ENCODE measurements at places on chromosomes 16 and 17. TPM values are rescaled to one million over a fixed set of nuclear protein-coding genes. Genes with fewer than 3 reads are reported as not detected.

DNA sequence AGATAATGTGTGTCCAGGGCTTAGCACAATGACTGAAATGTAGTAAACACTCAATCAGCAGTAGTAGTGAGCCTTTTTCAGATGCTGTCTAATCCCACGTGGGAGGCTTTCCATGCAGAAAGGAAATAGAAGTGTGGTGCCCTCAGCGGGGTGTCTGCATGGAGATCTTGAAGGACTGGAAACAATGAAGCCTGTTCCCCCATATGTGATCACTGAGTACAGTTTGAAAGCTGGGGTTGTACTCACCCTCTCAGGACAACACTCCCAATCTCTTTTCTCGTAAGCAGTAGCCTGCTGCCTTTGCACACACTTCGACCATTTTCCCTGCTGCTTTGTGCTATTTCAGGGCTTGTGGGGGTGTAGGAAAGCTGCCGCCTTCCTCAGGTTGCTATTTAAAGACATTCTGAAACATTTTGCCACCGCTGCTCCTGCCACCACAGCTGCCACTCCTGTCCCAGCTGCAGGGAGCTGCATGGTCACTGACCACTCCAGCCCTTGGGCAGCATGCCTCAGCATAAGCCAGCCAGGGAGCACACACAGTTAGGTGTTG lies 40.6 kb upstream of the HAS3 start:
- DNase-seq = no peak

- DNase-seq = no peak
Observed at GRCh38 chr16:8764525-8765250, 32.8 kb downstream of the TMEM186 start.

DNA sequence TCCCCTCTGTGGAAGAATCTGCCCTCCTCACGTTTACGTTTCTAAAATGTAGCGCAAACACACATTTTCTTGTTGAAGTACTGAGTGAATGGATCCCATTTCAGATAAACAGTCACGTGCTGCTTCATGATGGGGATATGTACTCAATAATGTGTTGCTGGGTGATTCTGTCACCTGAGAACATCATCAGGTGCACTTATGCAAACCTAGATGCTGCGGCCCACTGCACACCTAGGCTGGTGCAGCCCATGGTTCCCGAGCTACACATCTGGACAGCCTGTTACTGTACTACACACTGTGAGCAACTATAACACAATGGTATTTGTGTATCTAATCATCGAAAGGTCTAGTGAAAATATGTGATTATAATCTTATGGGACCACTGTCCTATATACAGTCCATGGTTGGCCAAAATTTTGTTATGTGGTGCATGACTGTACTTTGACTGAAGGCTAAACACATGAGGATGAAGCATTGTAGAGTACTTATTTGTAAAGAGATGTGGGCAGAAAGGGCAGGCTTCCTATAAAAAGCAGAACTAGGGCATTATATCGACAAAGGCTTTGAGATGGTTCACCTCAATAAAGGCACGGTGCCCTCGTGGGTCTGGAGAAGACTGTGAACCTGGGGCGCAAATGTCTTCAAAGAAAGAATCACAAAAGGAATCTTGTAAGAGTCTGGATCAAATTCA lies 26.3 kb downstream of the MARF1 start:
- DNase-seq = no peak

DNA sequence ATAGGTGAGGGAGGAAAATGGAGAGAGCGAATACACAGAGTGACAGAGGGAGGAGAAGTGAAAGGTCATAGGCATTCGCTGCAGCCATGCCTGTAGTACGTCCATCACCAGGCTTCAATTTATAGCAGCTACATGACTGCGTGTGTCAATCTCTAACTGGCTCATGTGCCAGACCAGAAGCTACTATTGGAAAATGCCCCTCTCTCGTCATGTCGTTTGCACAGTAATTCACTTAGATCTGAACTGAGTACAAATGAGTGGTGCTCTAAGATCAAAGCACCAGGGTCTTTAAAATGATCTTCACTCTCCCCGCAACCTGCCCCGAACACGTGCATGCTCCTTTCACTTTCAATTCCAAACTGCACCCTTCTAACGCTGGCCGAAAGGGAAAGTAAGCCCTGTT lies 51.3 kb downstream of the ADCY9 start:
- no peak for DNase-seq

DNA sequence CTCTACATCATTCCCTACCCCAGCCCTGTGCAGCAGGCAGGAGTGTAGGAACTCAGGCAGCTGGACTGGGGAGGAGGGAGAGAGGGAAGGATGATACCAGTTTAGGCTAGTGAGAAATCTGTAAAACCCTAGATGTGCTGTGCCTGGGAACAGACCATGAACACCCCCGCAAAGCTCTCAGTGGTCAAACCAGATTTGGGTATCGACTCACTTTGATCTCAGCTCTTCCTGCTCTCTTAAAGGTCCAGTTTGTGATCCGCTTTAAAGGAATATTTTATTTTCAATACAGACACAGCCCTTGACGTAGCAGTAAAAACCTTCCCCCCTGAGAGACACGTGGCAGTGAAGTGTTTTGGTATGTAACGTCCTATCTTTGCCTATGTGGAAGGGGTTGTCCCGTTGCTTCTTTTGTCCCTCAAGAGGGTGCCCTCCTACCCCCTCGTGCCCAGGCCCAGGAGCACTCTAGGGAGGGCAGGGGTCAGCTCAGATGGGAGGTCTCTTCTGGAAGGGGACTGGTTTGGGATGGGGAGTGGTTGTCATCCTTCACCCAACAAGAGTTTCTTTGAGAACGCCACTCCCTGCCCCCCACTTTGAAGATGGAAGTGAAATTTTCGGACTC lies 19.3 kb upstream of the TBX2 start:
- DNase-seq = no peak

DNA sequence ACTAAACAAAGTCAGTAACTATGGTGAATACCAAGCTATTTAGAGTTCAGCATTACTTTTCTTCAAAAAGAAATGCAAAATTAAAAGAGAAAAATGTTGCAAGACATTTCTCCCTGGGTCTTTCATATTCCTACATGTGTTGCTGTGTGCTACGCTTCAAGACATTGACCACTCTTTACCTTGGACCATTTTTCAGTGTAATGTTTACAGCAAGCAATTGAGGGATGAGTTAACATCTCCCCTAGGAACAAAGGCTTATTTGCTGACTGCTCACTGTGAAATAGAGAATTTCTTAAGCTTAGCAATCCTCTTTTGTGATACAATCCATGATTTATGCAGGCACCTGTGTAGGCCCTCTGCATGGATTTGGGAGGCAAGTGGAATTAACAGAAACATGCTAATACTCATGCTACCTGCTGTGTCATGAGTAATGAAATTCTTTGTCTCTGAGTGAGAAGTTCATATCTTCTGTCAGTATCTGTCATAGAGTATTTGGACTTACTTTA lies 1202.9 kb upstream of the CDH8 start:
- no peak for DNase-seq

DNA sequence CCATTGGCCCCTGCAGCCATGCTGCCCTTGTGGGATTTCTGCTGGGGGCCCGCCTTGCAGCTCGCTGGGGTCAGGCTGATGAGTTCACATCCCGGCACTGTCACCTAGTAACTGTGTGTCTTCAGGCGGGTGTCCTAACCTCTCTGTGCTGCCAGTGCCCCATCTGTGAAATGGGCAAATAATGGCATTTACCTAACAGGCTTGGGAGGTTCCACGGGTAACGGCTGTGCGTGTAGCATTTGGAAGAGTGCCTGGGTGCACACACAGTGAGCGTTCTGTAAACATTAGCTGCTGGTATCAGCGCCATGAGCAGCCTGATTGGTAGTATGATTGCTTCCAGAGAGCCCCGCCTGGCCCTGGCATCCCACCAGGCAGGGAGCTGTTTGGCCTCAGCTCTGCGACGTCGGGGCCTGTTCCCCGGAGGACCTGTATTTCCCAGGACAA lies 167.3 kb upstream of the GSE1 start:
- no peak for DNase-seq

DNA sequence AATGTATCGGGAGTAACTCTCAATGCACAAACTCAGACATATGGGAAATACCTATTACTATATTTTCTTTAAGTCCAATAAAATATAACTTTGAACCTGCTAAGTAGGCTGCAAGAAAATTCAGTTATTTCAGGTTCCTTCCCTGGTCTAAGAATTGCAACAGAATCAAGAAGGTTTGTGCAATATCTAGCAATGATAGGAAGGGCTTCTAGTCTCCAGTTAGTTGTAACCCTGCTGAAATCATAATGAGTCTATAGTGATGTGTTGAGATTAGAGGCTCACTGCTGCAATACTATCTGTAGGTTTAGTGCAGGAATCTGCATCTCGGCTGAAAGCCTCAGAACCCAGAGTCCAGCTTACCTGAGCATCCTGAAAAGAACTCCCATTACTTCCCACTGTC lies 110.5 kb downstream of the PMP22 start:
- DNase-seq = peak; percentile 50

- no peak for DNase-seq
Observed at GRCh38 chr17:69447726-69448125, 33.2 kb downstream of the MAP2K6 start.

GRCh38 chr17:50205111-50205962 lies 3.9 kb upstream of the COL1A1 start:
- no peak for DNase-seq

DNA sequence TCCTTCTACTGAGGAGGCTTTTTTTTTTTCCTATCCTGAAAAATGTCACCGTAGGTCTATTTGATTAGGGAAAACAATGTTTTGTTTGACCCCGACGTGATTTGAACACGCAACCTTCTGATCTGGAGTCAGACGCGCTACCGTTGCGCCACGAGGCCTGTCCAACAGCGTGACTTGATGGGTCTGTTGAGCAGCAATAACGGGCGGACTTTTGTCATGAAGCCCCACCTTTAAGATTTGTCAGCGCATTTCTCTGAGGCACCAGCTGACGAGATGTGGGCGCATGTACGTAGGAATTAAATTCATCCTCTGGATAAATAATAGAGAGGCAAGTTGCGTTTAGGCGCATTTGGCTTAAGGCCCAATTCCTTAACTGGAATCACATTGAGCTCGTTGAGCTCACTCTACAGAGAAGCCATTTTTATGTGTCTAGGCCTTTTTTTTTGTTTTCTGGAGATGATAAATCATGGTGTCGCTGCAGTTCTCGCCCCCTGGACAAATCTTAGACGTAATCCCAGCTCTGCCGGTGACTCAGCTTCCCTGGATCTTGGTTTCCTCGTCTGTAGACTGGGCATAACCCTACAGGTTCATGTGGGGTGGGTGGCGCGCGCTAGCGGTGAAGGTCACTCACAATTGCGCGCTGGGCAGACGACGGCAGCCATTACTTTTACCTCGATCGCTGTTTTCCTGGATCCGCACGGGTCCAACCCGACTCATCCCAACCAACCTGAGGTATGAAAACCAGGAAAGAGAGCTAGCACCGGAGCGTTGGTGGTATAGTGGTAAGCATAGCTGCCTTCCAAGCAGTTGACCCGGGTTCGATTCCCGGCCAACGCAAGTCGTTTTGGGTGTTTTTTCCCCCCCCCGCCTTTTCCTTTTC lies 10.6 kb upstream of the AURKB start:
- DNase-seq = peak; percentile 99

- no peak for DNase-seq
Observed at GRCh38 chr17:45395569-45396415, 36.9 kb downstream of the ARHGAP27 start.

DNA sequence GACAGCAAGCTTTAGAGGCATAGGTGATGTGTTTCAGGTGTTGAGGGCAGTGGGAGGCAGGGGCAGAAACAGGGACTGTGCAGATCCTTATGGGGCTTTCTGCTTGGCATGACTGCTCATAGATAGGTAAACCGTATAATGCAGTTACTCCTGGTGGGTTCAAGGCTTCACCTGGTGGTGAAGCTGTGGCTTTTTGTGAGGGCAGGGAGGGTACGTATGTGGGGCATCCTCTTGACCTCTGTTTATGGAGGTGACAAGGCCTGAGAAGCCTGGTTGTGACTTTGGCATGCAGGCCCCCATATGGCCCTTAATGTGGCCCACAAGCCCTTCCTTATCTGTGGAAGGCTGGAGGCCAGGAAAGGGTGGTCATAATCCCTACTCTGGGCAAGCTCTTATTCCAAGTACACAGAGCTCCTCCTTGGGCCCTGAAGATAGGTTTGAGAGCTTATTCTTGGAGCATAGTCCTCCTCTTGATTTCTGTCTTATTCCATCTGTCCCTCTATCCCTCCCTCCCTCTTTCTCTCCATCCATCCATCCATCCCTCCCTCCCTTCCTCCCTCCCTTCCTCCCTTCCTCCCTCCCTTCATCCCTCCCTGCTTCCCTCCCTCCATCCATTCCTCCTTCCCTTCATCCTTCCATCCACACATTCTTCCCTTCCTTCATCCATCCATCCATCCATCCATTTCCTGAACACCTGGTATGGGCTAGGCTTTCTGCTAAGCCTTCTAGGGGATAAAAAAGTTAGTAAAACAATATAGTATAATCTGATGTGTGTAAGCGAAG lies 1.3 kb upstream of the CCL16 start:
- DNase-seq = no peak

GRCh38 chr16:20411055-20411454 lies 1.7 kb downstream of the ACSM5 start:
- no peak for DNase-seq

- DNase-seq = no peak
Observed at GRCh38 chr16:50071075-50071671, 5.4 kb downstream of the HEATR3 start.

- DNase-seq = no peak
Observed at GRCh38 chr17:20300436-20300934, 166.9 kb downstream of the LGALS9B start.

DNA sequence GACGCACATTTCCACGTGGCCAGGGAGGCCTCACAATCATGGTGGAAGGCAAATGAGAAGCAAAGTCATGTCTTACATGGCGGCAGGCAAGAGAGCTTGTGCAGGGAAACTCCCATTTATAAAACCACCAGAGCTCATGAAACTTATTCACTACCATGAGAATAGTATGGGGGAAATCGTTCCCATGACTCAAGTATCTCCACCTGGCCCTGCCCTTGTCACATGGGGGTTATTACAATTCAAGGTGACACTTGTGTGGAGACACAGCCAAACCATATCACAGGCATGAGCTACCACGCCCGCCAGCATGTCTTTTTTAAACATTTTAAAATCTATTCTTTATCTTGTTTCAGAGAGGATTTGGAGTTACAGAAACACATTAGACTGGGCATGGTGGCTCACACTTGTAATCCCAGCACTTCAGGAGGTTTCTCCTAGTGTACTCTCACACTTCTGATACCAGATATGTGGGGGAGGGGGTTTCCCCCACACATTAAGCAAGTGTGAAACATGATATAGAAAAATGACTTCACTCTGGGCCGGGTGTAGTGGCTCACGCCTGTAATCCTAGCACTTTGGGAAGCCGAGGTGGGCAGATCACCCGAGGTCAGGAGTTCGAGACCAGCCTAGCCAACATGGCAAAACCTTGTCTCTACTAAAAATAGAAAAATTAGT lies 5.6 kb upstream of the ATMIN start:
- no peak for DNase-seq

GRCh38 chr16:50050802-50051201 lies 15.0 kb upstream of the HEATR3 start:
- DNase-seq = no peak

ZG16 gene
- not detected for total RNA-seq

ABI3 gene
- 8.9 TPM for total RNA-seq

TPPP3 gene
- total RNA-seq = 116 TPM

SDR42E2 gene
- not detected for total RNA-seq

C17orf100 gene
- 1.5 TPM for total RNA-seq

TP53TG3F gene
- not detected for total RNA-seq

SF3B3 gene
- total RNA-seq = 70.5 TPM

CD300LG gene
- total RNA-seq = 7.8 TPM

IL21R gene
- total RNA-seq = not detected

XYLT1 gene
- total RNA-seq = 25.2 TPM

RNU2-1 gene
- total RNA-seq = not detected

SEC14L1 gene
- 53.2 TPM for total RNA-seq

ZFP90 gene
- total RNA-seq = 27.8 TPM

MT4 gene
- total RNA-seq = not detected

CD300E gene
- total RNA-seq = 5.0 TPM

EFCAB13 gene
- 8.8 TPM for total RNA-seq

Measured in esophagus muscularis mucosa (tissue), 4 donors.